Activated CD4-positive, alpha-beta T cell treated with anti-CD3 and anti-CD28 coated beads, Interleukin-2, amount 50 U/mL, for 1 hour (primary cell): ENCODE measurements at places on chromosomes 7 and 10.

DNA sequence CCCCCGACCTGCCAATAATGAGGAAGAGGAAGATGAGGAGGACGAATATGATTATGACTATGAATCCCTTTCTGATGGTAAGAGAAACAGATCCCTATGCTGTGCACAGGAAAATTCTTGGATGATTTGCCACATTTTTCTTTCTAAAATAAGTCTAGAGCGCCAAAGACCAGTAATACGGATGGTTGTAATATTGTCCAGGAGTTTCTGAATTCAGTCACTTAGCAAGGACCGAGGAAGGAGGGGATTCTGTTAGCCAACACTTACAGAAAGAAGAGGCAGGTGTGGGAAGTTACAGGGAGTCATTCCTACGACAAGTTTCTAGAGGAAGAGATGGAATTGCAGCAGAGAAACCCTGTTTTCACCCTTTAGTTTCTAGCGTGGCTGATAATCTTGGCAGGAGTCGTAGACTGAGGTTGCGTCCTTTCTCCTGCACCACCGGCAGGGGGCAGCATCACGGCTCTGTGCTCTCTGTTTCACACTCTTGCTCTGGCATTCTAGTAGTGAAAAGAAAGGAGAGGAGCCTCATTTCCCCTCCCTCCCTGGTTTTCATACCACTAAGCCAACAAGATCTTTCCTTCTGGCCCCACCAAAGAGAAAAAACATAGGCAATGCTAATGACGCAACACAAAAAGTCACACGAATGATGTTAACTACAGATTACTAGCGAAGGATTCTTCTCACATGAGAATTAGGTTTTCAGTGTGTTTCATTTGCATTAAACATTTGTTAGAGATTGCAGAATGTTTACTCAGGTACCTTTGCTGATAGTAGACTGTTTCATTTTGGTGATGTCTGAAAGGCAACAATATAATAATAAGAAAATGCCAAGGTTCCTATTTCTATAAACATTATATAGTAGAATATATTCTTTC, 82.7 kb downstream of the NOC3L start:
- peak; percentile 51 for DNase-seq

DNA sequence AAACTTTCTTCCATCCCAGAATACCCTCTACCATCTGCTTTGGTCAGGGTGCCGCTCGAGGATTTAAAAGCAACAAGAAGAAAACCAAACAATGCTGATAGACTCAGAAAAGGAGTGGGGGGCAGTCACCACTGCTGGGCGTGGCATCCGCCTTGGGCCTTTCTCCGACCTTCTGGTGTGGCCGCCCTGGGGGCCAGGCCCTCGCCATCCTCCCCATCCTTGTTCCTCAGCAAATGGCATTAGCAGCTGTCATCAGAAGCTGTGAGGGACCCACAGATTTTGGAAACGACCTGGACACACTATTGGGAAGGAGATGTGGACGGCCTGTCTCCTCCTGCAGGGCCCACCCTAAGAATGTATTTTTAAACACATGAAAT, 4.0 kb downstream of the ZNF511 start:
- DNase-seq: no peak

GRCh38 chr10:123301077-123301857, 147.1 kb downstream of the BUB3 start:
- no peak for DNase-seq

DNA sequence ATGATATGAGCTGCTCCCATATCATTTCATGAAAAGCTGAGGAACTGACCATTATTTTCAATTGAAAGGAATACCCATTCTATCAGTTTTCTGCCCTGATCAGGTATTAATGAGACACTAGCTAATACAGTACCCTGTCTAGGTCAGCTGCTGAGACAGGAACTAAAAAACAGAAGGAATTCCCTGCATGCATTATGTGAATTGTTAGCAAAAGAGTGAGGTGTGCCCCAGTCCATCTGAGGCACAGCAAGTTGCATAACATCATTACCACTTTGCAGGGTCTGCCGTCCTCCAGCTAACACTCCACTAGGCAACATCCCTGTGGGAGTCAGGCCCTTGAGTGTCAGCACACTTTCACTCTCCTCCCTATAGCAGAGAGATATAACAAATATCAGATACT, 11.1 kb upstream of the MSS51 start:
- DNase-seq: no peak

- no peak for DNase-seq
Measured at GRCh38 chr7:28937103-28937502, 21.0 kb downstream of the TRIL start.

- no peak for DNase-seq
Measured at GRCh38 chr10:50384238-50384637, 132.9 kb upstream of the ASAH2 start.

DNA sequence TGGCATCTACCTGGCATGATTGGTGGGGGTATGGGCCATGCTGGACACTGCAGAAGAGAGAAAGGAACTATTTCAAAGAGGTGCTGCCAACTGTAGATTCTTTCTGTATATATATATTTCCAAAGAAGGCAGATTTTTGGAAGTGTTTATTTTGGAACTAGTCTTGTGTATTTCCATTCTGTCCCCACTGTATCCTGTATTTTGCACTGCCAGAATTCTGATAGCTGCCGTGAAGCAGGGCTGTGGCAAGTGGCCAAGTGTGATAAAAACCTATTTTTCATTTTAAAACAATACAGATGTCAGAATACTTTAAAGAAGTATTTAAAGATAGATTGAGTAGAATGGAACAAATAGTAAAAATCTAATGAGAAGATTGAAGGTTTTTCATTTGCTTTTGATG, 17.1 kb downstream of the MCU start:
- DNase-seq: no peak

GRCh38 chr7:93146472-93147141, 1.6 kb downstream of the SAMD9L start:
- no peak for DNase-seq

GRCh38 chr10:34207343-34207742, 607.8 kb downstream of the PARD3 start:
- no peak for DNase-seq

DNA sequence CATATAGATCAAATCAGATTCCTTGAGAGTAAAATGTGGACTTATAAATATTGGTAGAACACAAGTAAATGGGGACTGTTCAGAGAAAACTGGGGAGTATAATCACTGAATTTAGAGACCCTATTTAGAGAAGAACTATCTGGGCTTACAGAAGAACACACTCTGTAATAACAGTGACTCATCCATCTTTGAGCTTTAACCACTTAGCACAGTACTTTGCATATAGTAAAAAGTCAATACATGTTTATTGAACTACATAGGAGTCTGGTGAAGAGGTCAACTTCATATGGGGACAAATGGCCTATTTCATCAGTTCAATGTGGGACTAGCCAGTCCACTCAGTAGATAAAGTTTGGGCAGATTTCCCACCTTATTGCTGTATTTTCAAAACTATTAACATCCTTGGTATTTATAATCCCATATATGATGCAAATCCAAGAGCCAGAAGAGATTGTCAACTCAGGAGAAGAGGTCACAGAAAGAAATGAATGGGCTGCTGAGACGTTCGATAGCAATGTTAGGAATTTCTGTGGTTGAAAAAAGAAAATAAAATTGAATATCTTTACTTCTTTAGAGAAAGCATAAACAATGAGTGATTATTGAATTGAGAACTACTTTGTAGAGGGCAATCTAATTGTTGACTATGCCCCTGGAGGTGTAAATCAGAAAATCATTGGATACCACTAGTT, 119.3 kb upstream of the CACNA2D1 start:
- no peak for DNase-seq

DNA sequence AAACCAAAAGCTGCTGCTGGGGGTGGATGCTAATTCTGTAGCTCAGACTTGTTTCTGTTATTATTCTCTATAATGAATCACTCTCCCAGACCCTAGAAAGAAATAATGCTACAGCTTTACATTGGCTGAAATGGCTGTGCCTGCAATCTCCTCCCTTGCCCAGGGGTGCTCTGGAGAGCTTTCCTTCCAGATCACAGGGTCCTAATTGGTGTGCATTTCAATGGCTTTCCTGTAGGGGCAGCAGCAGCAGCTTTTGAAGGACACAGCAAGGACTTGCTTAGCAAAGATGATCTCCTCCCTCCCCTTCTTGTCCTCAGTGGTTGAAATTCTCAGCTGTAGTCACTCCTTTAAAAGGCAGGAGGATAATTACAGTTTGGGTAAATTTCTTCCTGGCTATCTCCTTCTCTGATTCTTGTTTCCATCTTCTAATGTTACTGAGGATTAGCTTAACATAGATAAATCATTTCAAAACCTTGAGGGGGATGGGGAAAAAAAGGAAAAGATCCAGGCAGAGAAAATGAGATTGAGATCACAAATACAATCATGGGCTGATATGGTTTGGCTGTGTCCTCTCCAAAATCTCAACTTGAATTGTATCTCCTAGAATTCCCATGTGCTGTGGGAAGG, 120.2 kb upstream of the CTTNBP2 start:
- DNase-seq: no peak

DNA sequence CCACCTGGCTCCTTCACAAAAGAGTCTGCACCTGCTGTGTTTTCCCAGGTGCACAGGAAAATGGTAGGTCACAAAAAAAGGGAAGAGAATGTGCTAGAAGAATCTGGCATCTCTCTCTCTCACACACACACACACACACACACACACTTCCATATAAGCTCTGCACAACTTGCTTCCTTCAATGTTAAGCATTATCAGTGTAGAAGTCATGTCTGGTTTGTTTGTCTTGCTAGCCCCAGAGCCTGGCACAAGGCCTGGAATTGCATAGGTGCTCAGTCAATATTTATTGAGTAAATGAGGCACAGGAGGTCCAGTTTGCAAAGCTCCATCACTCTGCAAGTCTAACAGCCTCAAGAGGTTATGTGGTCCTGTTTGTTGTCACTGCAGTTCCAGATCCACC, 867.3 kb upstream of the AUTS2 start:
- DNase-seq: no peak

DNA sequence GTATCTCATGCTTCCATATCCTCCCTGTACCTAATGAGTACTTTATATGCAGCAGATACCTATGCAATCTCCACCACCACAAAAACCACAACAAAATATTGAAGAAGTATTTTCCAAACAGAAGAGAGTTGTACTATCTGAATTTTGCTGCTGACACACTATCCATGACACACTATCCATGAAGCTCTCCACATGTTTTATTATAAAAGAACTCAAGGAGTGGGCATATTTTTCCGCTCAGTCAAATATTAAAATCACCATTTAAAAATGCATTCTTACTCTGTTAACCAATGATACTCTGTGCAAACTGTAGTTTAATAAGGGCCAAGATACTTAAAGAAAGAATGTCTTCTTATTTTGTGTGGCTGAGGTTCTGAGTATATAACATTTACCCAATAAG, 2.8 kb downstream of the BET1 start:
- DNase-seq: no peak

DNA sequence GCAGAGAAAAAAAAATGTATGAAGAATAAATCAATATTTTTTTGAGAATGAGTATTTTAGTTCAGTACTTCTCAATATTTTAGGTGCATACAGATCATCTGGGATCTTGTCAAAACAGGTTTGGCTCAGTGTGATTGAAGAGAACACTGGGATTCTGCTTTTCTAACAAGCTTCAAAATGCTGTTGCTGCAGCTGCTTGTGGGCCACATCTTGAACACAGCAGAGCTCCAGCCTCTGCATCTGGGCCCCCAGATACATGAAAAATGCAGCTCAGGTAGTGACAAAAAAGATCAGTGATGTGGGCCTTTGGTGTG, 1177.1 kb upstream of the C7orf33 start:
- DNase-seq: no peak

DNA sequence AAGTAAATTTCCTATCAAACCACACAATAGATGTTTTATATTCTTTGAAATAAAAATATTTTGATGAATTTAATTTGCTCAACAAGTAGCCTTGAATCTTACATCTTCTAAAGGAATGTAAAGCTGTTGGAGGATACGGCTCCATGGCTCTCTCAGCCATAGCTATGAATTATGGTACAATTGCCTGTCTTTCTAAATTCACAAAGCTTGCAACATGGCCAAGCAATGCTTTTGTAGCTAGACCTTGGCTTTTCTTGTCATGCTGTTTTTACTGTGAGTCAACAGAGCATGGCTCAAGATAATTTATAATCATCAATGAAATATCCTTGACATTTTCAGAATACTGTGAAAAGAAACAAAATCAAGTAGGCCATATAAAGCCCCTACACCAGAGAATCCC, 286.7 kb downstream of the CACNA2D1 start:
- no peak for DNase-seq

GRCh38 chr10:10589540-10590303, 427.9 kb upstream of the CELF2 start:
- DNase-seq: no peak

- no peak for DNase-seq
Measured at GRCh38 chr7:28225576-28225975, 45.0 kb upstream of the JAZF1 start.

- DNase-seq: no peak
Measured at GRCh38 chr10:71512312-71512711, 115.6 kb downstream of the CDH23 start.

GRCh38 chr10:99667108-99667751, 7.9 kb downstream of the ENTPD7 start:
- no peak for DNase-seq

GRCh38 chr7:94513565-94513860, 3.9 kb downstream of the CASD1 start:
- no peak for DNase-seq

DNA sequence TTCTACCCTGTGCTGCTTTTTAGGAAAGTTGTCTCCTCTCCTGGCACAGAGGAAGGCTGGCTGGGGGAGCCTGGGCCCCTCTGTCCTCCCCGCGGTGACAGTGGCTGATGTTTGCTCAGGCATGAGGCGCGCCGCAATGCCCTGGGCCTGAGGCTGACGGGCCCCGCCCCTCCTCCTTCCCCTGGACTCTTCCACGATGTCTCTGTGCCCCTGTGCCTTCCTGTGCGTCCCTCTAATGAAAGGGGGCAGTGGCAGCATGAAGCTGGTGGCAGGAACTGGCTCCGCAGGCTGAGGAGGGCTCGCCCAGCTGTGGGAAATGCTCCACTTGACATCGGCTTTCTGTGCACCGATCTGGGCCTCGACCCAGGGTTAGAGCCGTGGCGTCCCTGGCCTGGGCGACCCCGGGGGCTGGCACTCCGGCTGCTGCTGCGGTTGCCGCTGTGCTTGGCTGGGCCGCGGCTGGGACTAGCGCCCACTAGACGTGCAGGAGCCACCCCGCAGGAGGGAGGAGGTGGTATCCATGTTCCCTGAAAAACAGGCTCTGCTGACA, 67.9 kb downstream of the ZNF680 start:
- no peak for DNase-seq

GRCh38 chr7:88254721-88255424, 35.0 kb upstream of the SRI start:
- no peak for DNase-seq
